ENCODE measurements at places on chromosomes 1 and 21.

GRCh38 chr21:33373451-33373850, 29.8 kb upstream of the IFNGR2 start:
- DNase-seq = no peak

DNA sequence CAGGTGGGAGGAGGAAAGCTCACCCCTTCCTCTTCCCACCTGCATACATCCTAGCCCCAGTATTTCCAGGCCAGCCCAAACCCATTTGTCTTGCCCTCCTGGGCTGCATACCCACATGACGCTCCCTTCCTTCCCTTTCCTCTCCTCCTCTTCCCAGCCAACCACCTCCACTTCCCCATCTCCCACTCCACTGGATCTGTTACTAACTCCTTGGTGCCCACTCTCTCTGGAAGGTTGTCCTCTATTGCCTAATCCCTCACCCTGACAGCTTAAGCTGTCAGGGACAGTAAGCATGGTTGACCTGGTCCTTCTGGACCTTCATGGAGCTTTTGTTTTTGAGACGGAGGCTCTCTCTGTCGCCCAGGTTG, 23.0 kb upstream of the SYNC start:
- no peak for DNase-seq

DNA sequence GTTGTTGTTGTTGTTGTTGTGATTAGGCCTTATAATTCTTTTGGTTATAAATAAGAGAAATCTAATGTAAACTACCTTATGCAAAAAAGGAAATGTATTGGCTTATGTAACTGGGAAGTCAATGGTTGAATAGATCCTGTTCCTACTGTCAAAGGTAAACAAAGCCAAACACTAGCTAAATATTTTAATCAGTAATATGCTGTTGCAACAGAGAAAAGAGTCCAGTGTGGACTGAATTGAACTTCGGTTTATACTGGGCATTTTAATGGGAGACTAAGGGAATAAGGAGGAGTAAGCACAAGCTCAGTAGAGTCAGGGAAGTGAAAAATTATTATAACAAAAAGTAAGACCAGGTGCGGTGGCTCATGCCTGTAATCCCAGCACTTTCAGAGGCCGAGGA, 15.4 kb downstream of the MSH4 start:
- no peak for DNase-seq

- no peak for DNase-seq
These were observed 369.6 kb upstream of the USP24 start for GRCh38 chr1:55584526-55585401.

DNA sequence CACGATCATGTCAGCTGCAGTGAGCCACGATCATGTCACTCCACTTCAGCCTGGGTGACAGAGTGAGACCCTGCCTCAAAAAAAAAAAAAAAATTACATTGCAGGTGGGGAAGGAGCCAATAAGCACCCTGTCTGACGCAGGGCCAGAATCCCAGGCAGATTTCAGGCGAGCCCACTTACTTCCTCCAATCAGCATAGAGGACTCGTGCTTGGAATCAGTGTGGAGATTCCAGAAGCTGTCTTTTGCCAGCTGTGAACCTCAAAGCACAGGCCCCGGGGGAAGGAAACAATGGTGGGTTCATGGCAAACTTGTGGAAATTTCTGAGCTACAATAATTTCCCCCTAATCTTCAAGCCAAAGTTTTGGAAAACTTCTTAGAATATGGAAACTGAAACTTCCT, 178.2 kb upstream of the ZNF644 start:
- no peak for DNase-seq

DNA sequence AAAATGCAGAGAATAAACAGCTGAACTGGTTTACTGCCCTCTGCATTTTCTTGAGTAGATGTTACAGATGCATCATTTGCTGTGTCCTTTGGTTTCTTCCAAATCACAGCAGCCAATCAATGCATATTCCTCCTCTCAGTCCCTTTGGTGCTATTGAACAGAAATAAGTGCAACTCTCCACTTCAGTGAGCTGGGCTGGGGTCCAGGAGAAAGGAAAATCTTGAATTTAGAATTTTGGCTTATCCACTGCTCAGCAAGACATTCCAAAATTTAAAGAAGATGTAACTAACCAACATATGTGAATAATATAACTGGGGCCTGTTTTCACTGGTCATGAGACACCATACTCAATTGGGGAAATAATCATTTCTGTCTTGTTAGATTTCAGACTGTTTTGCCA, 39.2 kb downstream of the PRMT6 start:
- no peak for DNase-seq

DNA sequence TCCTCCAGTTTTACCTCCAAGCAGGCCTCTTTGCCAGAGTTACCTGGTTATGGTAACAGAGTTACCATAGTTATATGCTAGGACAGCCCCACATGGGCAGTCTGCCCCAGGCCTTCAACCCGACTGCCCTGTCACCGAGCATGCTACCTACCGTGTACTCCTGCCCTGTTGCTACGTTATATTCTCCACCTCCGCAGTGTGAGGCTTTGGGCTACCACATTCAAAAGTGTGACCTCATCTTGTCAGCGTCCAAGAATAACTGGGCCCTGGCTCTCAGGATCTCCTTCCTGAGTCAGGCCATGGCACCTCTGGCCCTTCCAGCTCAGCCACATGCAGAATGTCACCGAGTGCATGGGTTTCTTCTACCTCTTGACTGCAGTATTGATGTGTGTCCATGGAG, 8.9 kb downstream of the MAPKAPK2 start:
- no peak for DNase-seq

- DNase-seq = no peak
These were observed 107.7 kb upstream of the COL6A1 start for GRCh38 chr21:45873866-45874265.

GRCh38 chr1:33015216-33015615, 21.5 kb downstream of the AK2 start:
- DNase-seq = no peak

DNA sequence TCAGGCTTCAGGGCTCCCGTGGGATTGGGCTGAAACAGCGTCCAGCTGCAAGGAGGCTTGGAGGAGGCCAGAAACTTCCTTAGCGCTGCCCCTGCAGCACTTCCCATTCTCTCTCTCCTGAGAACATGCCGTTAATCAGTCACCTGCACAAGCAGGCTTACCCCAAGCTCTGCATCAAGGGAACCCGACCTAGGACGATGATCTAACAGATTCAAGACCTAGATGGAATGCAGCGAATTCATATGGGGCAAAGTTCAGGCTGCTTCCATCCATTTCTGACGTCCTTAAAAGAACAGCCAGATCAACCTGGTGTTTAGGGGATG, 114.1 kb downstream of the ERG start:
- DNase-seq = no peak

- no peak for DNase-seq
These were observed 15.5 kb downstream of the PI4KB start for GRCh38 chr1:151311589-151312331.

- no peak for DNase-seq
These were observed 339.6 kb downstream of the PDE4B start for GRCh38 chr1:66132324-66132723.

GRCh38 chr1:9107136-9107535, 21.8 kb downstream of the GPR157 start:
- DNase-seq = no peak

GRCh38 chr21:15486460-15487195, 243.2 kb upstream of the USP25 start:
- no peak for DNase-seq

DNA sequence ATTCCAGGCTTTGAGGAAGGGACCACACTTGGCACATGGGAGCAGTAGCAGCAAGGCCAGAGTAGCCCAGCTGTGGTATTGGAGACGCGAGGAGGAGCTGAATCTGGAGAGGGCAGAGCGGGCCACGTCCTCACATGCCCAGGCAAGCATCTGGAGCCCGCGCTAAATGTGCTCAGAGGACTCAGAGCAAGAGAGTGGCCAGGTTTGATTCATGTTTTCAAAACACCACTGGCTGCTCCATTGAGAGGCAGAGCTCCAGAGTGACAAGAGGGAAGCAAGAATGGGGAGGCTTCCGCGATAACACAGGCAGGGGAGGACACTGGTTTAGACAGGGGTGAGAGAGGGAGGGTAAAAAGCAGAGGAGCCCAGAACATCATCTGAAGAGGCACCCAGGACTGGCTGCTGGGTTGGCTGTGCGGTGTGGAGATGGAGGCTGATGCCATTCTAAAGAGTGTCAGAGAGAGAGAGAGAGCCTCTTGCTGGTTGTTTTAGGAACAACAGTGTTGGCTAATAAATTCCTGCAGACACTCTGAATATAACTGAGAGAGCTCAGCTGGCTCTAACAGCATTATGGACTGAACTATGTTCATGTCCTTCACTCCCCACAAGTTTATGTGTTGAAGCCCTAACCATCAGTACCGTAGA, 32.3 kb downstream of the RCAN1 start:
- no peak for DNase-seq

DNA sequence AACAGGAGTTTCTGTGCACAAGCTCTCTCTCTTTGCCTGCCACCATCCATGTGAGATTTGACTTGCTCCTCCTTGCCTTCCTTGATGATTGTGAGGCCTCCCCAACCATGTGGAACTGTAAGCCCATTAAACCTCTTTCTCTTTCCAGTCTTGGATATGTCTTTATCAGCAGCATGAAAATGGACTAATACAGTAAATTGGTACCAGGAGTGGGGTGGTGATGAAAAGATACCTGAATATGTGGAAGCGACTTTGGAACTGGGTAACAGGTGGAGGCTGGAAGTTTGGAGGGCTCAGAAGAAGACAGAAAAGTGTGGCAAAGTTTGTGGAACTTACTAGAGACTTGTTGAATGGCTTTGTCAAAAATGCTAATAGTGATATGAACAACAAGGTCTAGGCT, 69.1 kb upstream of the VANGL1 start:
- DNase-seq = no peak

- DNase-seq = no peak
These were observed 602 bp downstream of the SH3BGRL3 start for GRCh38 chr1:26280333-26281042.

- DNase-seq = no peak
These were observed 268.5 kb downstream of the PTPRU start for GRCh38 chr1:29504709-29505410.

DNA sequence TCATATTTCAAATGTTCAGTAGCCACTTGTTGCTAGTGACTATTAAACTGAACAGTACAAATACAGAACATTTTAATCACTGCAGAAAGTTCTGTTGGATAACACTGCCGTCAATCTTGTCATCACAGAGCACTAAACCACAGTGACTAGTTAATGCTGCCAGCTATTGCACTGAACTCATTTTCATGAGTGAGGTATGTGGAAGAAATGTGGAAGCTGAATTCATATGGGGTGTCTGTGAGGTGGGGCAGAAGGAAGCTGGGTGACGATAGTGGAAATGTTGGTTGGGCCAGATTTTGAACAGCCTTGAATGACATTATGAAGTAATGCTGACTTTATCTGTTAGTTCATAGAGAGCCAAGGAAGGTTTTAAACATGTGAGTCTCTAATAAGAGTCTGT, 49.6 kb downstream of the OSBPL9 start:
- no peak for DNase-seq

GRCh38 chr1:224205438-224205840, 22.4 kb downstream of the DEGS1 start:
- no peak for DNase-seq

- no peak for DNase-seq
These were observed 5.7 kb downstream of the LGR6 start for GRCh38 chr1:202199040-202199889.

DNA sequence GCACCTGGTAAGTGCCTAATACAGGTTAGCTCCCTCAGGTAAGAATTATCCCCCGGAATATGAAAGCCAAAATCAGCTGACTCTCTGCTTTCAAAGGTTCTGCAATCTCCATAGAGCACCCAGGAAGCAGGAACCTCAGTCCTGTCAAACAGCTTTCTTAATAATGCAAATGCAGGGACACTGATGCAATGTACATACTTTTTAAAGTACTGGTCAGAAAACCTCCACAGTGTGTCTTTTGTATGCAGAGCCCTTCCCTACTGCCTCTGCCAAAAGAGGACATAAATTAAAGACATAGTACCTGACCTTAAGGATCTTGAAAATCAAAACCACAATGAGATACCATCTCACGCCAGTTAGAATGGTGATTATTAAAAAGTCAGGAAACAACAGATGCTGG, 365.0 kb upstream of the KAZN start:
- DNase-seq = no peak

- no peak for DNase-seq
These were observed 149.9 kb downstream of the CHRM3 start for GRCh38 chr1:239536165-239536849.

DNA sequence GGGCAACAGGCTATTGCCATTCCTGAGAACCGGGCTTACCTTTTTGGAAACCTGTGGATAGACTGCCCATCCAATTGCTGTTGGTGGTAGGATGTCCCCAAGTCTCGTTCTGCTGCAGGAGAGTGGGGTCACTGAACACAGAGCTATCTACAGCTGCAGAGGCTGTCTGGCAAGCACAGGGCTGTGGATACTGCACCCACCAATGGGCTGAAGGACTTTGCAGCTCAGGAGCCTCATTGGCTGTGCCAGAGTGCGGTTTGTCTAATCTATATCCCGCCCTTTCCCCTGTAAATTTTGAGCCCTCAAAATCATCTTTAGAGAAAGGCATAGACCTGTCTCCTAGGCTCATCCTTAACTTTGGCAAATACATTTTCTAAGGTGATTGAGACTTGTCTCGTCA, 15.3 kb downstream of the RNF187 start:
- DNase-seq = no peak

DNA sequence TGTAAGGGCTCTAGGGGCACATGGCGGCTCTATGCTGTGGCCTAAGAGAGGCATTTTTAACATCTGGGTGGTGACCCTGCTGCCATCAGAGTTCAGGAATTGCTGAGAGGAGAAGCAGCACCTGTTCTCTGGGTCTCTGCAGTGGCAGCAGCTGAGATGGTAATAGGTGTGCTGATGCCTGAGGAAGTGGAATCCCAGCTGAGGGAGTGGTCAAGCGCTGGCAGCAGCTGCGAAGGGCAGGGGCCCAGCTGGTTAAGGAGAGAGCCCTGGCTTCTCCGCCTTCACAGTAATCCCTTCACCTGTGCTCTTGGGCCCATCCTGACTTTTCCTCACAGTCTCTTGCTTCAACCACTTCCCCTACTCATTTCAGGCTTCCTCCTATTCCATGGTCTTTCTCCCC, 39.8 kb downstream of the GJA5 start:
- DNase-seq = no peak

- no peak for DNase-seq
These were observed 107.9 kb upstream of the SERTAD4 start for GRCh38 chr1:210124736-210125135.

DNA sequence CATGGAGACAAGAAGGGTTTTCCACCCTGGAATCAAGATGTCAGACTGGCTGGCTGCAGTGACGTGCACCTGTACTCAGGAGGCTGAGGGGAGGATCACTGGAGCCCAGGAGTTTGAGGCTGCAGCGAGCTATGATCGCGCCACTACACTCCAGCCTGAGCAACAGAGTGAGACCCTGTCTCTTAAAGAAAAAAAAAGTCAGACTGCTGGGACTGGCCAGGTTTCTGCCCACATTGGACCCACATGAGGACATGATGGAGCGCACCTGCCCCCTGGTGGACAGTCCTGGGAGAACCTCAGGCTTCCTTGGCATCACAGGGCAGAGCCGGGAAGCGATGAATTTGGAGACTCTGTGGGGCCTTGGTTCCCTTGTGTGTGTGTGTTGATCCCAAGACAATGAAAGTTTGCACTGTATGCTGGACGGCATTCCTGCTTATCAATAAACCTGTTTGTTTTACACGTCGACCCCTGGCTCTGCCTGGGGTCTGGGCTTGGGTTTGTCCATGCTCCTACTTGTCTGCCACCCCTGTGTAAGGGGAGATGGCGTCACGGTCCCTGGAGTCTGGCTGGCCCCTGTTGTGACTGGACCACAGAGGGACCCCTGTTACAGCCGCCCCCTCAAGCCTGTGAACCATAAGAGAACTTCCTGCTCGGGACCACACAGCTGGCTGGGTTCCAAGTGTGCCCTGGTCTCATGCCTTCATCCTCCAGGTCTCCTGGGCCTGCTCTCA, 20.9 kb upstream of the VPS13D start:
- DNase-seq = peak; percentile 68

Data from mesothelial cell of epicardium (in vitro differentiated cells).